ENCODE measurements at places on chromosomes 12 and 14.

GRCh38 chr12:117437516-117438255, 76.3 kb upstream of the NOS1 start:
- no peak for DNase-seq

DNA sequence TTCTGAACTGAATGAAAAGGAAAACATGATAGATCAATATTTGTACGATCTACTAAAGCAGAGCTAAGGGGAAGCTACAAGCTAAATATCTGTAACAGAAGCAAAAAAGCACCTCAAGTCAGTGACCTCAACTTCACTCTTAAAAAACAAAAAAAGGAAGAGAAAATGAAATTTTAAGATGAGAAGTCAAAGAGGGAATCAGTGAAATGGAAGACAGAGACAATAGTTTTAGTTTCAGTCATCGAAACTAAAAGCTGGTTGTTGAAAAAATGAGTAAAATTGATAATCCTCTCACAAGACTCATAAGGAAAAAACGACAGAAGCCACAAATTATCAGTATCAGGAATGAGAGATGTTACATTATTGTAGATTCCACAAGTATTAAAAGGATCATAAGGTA, 11.9 kb upstream of the SLC2A13 start:
- DNase-seq, result no peak

GRCh38 chr14:68947802-68948201, 31.3 kb downstream of the ACTN1 start:
- DNase-seq, result no peak

- no peak for DNase-seq
Measured at GRCh38 chr12:27133022-27133590, 50.7 kb upstream of the C12orf71 start.

- DNase-seq, result no peak
Measured at GRCh38 chr14:79568594-79568993, 642.7 kb downstream of the DIO2 start.

- no peak for DNase-seq
Measured at GRCh38 chr12:5206401-5207175, 162.9 kb downstream of the KCNA5 start.

- DNase-seq, result peak; percentile 77
Measured at GRCh38 chr14:106436310-106436905, 910.0 kb downstream of the TMEM121 start.

- DNase-seq, result no peak
Measured at GRCh38 chr12:60263161-60263560, 667.3 kb downstream of the SLC16A7 start.

Data from stimulated activated CD4-positive, alpha-beta T cell treated with anti-CD3 and anti-CD28 coated beads, Interleukin-4, amount 100 ng/mL, for 1 hour (primary cell).